ENCODE measurements at places on chromosomes 12 and 14. TPM values are rescaled to one million over a fixed set of nuclear protein-coding genes. Genes with fewer than 3 reads are reported as not detected.
A peak's percentile ranks its signal among the peaks of the same experiment; 100 is the strongest.

AMN gene
- 4.2 TPM for total RNA-seq

DNA sequence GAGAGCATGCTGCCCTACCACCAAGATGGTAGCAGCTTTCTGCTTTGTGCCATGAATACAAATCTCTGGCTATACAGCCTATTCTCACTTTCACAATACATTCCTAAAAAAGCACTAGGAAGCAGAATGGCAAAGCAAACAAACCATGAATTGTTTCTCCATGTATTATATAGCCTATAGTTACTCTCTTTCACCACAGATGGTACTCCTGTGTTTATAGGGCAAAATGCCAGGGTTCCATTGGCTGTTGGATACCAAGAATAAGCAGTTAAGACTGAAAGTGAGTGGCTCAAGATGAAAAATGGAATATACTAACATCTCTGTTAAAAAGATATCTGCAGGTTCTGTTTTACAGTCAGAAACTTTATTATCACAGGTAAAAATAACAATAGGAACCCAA is 11.1 kb downstream of the ARF3 start:
- no peak for DNase-seq

DNA sequence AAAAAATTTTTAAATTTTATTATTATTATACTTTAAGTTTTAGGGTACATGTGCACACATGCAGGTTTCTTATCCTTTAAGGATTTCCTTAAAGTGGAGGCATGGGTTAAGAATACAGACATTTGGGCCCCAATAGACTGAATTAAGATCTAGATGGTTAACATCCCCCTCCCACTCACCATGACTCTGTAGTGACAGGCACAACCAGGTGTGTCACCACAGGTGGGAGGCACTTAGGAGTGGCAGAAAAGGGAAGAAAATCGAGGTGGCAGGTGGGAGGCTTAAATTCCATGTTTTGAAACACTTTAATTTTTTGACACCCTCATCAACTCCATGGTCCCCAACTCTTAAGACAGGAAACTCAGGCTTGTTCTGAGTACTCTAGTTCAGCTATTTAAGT is 37.6 kb upstream of the GRIP1 start:
- no peak for DNase-seq

- no peak for DNase-seq
These were observed 5.2 kb downstream of the MUCL1 start for GRCh38 chr12:54859502-54859901.

- no peak for DNase-seq
These were observed 183.0 kb downstream of the PAX9 start for GRCh38 chr14:36844443-36845195.

DNA sequence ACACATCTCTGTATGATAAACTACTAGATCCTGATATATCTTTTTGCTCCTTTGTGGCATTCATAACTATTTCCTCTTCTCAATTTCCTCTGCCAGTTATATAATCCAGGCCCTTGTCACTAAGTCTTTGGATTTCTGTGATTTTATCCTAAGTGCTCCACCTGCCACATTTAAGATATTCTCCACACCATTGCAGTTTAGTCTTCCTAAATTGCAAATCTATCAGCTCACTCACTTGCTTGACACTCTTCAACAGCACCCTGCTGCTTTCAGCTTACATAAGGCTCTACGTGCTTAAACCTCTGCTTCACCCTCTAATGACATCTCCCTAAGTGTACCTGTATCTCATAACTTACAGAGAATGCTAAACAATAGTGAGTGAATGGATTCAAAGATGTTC is 1032.2 kb upstream of the SEL1L start:
- no peak for DNase-seq

- DNase-seq: peak; percentile 72
These were observed 11.9 kb upstream of the CIPC start for GRCh38 chr14:77086017-77086727.
